BE2C (cell line): ENCODE measurements at places on chromosomes 5 and 9.

GRCh38 chr5:181217111-181217802 is 5.8 kb upstream of the TRIM41 start:
- DNase-seq: peak; percentile 82

DNA sequence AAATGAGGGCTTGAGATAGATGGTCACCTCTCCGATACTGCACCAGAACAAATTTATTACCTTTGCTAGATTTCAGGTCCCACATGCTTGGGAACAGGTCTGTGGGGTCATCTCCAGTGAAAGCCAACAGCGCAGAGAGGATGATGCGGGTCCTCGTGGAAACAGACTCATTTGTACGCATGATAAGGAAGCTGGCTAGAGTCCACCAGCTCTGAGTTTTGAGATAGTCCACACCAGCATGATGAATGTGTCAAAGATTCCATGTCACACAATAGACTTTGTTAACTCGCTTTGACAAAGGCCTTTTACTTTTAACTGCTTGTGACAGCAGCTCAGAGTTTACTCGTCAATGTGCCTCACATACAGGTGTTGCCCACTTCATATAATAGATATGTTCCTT is 105.4 kb upstream of the TBCA start:
- no peak for DNase-seq

DNA sequence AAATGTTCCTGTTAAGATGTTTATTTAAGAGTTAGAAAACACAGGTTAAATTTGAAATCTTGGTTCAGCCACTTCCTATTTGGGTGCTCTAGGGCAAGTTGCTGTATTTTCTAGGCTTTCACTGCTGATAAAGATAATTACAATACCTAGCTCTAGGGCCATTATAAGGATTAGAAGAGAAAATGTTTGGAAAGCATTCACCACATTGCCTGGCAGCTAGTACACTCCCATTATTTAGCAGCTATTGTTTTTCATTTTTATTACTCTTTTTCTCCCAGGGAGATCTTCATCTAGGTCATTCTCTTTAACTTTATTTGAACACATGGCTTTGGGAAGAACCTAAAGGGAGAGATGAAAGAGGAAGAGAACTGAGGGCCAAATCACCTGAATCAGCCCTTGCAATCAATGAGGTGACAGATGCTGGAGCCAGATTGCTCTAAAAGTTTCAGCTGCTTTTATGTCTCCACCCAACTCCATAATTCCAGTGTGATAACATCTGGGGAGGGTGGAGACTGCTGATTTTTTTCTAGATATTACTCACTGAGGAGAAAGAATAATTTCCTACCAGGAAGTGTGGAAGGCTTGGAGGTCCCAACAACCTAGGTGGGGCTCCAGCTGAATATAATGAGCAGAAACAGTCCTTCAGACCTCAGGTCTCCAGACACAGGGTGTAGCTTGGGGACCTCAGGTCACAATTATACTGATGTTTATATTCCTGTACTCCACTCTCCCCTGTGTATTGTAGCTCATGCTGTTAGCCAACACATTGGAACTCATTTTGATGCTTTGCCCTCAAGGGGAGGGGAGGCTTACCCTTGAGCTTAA is 640.0 kb downstream of the RAB3C start:
- DNase-seq: no peak

DNA sequence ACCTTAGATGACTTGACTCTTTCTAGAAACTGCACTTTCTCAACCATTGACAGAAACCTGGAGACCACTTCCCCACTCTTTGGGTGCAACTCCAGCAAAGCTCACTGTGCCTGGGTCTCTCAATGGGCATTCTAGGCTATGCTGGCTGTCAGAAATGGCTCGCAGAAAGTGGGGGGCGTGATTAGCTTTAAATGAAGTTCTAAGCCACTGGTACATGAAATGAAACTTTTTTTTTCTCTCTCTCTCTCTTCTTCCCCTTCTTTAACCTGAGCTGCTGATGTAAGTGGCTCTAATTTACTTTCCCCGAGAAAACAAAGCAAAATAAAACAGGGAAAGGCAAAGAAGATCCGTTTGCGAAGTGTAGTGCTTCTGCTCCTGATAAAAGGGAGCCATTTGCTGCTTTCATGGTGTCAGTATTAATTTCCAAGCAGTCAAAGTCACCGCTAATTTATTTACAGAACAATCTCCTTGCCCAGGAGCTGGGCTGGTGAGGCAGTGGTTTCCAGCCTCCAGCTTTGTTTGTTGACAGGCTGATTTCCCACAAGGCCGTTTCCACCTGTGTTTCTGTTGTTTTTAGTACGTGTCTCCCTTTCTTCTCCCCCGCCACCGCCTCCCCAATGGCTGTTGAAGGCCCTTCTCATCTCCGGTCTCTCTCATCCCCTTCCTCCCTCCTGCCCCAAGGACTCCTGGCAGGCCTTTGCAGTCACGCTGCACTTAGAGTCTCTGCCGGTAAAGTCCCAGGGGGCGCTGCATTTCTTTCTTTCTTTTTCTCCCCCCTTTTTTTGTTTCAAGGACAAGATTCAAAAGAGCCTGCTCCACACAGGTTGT is 422.9 kb downstream of the EBF1 start:
- DNase-seq: no peak

- DNase-seq: no peak
Measured at GRCh38 chr5:173751266-173751600, 134.8 kb upstream of the BOD1 start.

DNA sequence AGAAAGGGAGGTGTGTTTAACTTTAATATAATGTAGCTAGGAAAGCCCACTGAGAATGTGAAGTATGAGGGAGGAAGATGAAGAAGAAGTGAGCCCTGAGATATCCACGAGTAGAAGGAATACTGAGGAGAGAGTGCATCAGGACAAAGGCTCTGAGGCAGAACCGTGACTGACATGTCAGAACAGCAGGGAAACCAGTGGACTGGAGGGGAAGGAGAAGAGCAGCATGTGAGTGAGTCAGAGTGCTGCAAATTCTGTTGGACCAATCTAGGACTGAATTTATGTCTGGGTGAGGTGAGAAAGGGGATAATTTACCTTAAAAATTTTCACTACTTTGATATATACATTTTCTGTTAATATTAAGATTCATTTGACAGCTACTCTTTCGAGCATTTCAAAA is 110.3 kb downstream of the ST8SIA4 start:
- no peak for DNase-seq

- no peak for DNase-seq
Measured at GRCh38 chr5:90557871-90558270, 726 bp upstream of the ADGRV1 start.

GRCh38 chr9:126836216-126836615 is 24.2 kb upstream of the ZBTB34 start:
- DNase-seq: no peak

- DNase-seq: no peak
Measured at GRCh38 chr5:167897371-167897770, 394.1 kb upstream of the WWC1 start.

GRCh38 chr9:27675354-27675753 is 102.1 kb upstream of the C9orf72 start:
- DNase-seq: no peak

DNA sequence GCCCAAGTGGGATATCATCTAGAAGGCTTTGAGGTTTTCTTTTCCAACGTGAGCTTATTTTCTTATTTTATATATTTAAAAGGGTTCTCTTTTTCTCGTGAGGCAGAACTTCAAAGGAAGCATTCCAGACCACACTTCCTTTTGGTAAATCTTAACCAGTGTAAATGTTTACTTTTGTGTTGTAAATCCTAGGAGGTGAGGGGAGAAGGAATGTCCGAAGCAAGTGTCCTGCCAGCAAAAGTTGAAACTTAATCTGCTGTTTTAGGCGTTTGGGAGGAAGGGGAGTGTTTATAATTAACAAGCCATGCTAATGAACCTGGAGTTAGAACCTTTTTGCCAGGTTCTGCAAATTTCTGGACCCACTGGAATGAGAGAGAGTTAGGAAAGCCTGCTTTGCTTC is 37.9 kb downstream of the WWC1 start:
- no peak for DNase-seq

GRCh38 chr5:171418982-171419687 is at the start of gene FGF18:
TSS of gene FGF18 (plus strand) at chr5:171419647. CDS start at chr5:171420200, 553 bp downstream.
- DNase-seq: peak; percentile 68

- no peak for DNase-seq
Measured at GRCh38 chr9:95901506-95901905, 26.0 kb downstream of the ERCC6L2 start.

- no peak for DNase-seq
Measured at GRCh38 chr5:113194591-113194990, 218.0 kb downstream of the DCP2 start.

DNA sequence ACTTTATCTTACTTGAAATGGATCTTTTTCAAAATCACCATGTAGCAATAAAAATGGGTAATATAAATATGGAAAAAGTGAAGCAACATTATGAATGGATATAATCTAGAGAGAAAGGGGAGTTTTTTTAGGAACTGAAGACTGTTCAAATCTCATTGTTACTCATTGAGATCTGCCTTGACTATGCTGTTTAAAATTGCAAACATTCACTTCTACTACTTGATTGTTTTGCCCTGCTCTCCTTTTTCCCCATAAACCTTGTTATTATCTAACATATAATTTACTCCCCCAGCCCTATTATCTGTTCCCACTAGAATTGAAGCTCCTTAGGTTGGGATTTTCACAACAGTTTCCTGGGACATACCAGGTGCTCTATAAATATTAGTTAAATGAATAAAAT is 22.0 kb downstream of the PAM start:
- no peak for DNase-seq

DNA sequence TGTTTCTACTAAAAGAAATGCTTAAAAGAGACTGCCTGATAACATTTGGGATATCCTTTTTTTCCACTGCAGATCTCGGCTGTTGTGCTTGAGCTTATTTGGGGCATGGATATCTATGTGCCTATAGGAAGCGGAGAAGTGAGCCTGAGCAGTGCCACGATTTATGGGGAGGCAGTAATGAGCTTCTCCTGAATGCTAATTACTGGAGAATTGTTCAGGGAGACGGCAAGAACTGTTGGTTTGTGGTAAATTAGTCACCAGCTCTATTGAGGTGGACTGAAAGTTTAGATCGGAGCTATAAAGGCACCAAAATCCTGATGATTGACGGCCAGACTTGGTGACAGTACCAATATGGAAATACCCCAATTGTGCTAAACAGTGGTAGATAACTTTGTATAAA is 186.5 kb downstream of the ARHGEF28 start:
- no peak for DNase-seq

DNA sequence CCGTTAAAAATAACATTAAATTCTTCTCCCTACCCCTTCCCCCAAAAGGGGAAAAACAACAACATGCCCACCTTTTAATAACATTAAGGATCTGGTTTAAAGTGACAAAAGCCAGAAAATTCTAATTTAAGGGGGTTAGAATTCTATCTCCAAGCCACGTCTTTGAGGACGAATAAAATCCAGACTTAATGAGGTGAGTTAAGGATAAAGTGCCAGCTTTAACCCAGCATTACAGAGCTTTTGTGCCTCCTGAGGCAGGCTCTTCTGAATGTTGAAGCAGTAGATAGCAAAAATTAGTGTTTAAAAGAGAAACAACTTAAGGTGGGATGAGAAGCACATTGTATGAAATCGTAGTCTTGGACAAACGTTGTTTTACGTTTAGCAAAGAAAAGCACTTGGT is 329.0 kb upstream of the MPDZ start:
- no peak for DNase-seq

GRCh38 chr9:76037587-76038225 is 147.2 kb downstream of the PCSK5 start:
- DNase-seq: no peak

DNA sequence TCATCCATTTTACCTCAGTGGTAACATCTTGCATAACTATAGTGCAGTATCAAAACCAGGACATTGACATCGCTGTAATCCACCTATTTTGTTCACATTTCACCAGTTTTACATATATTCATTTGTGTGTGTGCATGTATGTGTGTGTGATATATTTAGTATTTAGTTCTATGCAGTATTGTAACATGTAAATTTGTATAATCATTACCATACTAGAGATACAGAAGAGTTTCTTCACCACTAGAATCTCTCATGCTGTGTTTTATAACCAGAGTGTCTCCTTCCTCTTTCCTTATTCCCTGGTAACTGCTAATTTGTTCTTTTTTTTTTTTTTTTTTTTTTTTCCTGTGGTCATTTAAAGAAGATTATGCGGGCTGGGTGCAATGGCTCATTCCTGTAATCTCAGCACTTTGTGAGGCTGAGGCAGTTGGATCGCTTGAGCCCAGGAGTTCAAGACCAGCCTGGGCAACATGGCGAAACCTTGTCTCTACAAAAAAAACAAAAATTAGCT is 11.0 kb downstream of the RASA1 start:
- no peak for DNase-seq
